ENCODE measurements at places on chromosomes 3 and 15. TPM values are rescaled to one million over a fixed set of nuclear protein-coding genes. Genes with fewer than 3 reads are reported as not detected.

Gene RAB6B
- 0.07 TPM for total RNA-seq

Gene SNRPN
- 35.4 TPM for total RNA-seq

DNA sequence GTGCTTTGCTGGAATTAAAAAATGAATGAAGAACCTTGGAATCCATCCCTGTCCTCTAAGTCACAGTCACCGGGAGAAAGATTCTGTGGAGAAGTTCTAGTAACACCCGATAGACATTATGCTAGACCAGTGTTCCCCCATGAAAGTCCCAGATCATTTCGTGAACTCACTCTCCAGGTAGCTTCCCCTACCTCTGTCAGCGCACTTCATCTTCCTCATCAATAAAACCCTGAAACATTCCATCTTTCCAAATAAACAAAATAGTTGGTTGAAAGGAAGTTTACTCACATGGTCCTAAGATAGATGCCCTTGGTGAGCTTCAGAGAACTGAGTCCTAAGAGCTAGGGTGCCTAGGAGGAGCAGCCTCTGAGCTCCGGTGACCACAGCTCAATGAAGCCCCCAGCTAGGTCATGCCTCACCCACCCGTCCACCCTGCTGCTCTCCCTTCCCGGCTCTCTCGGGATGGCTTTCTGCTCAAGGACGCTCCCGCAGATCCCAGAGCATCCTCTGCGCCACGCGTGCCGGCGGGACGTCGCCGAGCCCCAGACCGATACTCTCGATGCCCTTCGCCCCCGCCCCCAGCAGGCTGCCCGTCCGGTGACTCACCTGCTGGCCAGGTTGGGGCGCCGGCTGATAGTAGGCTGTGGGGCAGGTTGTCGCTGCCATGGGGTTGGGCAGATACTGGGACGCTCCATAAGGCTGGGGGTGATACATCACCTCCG, 776 bp downstream of the VGLL3 start:
- no peak overlapping the region for H3K27ac ChIP-seq
- peak overlapping the region; percentile 6 for H3K4me3 ChIP-seq
- peaks cover 33% of the 10 kb centered on the region for H3K27me3 ChIP-seq
- H3K4me1 ChIP-seq: peaks cover 2% of the 10 kb centered on the region

DNA sequence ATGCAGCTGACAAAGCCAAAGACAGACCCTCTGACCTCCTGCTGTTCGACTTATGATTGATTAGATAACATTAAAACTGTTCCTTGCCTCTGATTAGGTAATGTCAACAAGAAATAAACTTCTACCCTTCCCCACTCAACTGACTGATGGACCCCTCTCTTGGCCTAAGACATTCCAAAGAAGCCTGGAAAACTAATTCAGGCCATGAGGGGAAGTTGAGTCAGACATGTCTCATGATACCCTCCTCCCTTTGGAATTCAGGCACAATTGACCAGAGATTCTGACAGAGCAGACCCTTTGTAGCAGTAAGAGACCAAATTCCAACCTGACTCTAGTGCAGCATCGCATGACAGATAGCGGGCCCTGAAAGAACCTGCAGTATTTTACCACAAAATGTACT, 354.5 kb downstream of the OCA2 start:
- H3K4me1 ChIP-seq: no peaks in the 10 kb centered on the region
- H3K36me3 ChIP-seq: no peaks in the 10 kb centered on the region
- H3K27ac ChIP-seq: no peak overlapping the region
- no peaks in the 10 kb centered on the region for H3K27me3 ChIP-seq
- no peak for DNase-seq

DNA sequence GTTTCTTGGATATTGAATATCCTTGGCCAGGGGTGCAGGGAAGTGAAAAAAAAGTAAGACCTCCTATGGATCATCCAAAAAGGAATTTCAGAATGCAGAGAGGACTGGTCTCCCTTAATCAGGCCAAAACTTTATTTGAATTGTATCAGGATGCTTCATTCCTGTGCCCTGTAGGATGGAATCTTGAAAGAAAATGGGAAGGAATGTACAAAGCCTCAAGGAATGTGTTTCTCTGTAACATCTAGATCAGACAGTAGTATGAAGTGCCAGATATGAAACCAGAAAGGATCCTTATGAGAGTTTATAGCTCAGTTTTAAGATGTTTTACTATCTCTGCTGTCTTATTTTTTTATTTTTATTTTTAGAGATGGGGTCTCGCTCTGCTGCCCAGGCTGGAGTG, 6.5 kb upstream of the GSK3B start:
- peaks cover 23% of the 10 kb centered on the region for H3K36me3 ChIP-seq
- peaks cover 18% of the 10 kb centered on the region for H3K4me1 ChIP-seq
- no peak overlapping the region for H3K4me3 ChIP-seq
- H3K27me3 ChIP-seq: no peaks in the 10 kb centered on the region
- H3K27ac ChIP-seq: no peak overlapping the region

- peak overlapping the region; percentile 85 for H3K27ac ChIP-seq
- H3K4me1 ChIP-seq: peaks cover 26% of the 10 kb centered on the region
- H3K4me3 ChIP-seq: peak overlapping the region; percentile 55
- peaks cover 56% of the 10 kb centered on the region for H3K36me3 ChIP-seq
- no peaks in the 10 kb centered on the region for H3K27me3 ChIP-seq
Measured at GRCh38 chr15:80160570-80161156, 7.9 kb downstream of the FAH start.

DNA sequence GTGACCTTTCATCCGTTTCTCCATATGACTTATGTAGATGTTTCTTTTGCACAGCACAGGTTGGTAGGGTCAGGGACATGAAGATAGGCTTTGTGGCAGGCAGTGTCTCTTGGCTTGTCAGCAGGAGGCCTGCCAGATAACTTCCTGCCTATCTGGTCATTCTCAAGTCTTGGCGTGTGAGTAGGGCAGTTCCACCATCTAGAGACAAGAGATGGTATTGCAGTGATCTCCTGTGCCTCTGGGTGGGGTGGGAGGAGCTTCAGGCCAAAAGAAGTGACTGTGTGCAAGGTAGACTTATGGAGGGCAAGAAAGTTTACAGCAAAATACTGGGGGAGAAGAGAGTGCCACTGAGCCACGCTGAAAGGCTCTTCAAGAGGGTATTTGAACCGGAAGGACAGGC, 11.0 kb downstream of the TEX264 start:
- H3K27me3 ChIP-seq: no peaks in the 10 kb centered on the region
- peaks cover 81% of the 10 kb centered on the region for H3K4me1 ChIP-seq
- H3K36me3 ChIP-seq: peaks cover 43% of the 10 kb centered on the region

GRCh38 chr3:112233083-112233482, 60.9 kb downstream of the SLC9C1 start:
- H3K27me3 ChIP-seq: peaks cover 17% of the 10 kb centered on the region
- H3K4me1 ChIP-seq: no peaks in the 10 kb centered on the region
- no peak overlapping the region for H3K4me3 ChIP-seq
- no peaks in the 10 kb centered on the region for H3K36me3 ChIP-seq

DNA sequence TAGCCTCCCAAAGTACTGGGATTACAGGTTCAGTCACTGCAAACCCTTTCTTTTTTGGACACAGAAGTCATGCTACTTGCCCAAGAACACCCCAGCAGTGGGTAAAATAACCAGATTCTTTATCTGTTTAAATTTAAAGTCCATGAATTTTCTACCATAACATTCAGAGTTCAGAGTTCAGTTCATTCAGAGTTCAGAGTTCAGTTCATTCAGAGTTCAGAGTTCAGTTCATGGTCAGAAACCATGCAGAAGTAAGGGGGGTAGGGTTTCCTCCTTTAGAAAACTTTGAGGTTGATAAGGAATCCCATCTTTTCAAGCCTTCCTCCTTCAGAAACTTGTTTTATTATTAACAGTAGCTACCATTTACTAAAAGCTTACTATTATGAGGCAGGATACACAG, 43.2 kb downstream of the RAF1 start:
- peaks cover 22% of the 10 kb centered on the region for H3K4me1 ChIP-seq
- DNase-seq: no peak
- H3K27me3 ChIP-seq: no peaks in the 10 kb centered on the region
- no peak overlapping the region for H3K4me3 ChIP-seq
- H3K36me3 ChIP-seq: peaks cover 11% of the 10 kb centered on the region

DNA sequence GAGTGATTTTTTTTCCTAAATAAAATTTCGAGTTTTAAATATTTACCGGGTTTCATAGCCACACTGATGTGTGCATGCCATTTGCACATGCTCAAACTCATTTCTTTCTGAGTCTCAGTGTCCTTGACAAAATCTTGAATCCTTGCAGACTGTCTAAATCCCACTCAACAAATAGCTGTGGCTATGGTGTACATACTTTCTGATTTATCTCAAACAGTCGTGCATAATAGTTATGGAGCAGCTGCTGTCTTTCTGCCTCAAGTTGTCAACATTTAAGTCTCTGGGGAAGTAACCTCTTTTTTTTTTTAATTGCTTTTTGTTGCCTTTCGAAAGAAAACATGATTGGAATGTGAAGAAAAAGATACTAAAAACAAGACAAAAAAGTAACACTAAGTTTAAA, 52.8 kb upstream of the UTS2B start:
- H3K4me3 ChIP-seq: no peak overlapping the region
- no peak for DNase-seq
- H3K4me1 ChIP-seq: peaks cover 2% of the 10 kb centered on the region
- no peak overlapping the region for H3K27ac ChIP-seq

GRCh38 chr3:111033470-111034050, 38.1 kb upstream of the NECTIN3 start:
- H3K36me3 ChIP-seq: no peaks in the 10 kb centered on the region
- no peak overlapping the region for H3K4me3 ChIP-seq
- peaks cover 12% of the 10 kb centered on the region for H3K27me3 ChIP-seq
- H3K27ac ChIP-seq: no peak overlapping the region
- DNase-seq: no peak

- peak overlapping the region; percentile 82 for H3K27ac ChIP-seq
- H3K36me3 ChIP-seq: no peaks in the 10 kb centered on the region
- no peaks in the 10 kb centered on the region for H3K27me3 ChIP-seq
- H3K4me3 ChIP-seq: peak overlapping the region; percentile 10
- peaks cover 8% of the 10 kb centered on the region for H3K4me1 ChIP-seq
Measured at GRCh38 chr3:106068381-106068780, 199.6 kb upstream of the CBLB start.

All from activated CD4-positive, alpha-beta T cell treated with anti-CD3 and anti-CD28 coated beads, Interleukin-2, amount 10 ng/mL, durations not matched to agents 24 days and 14 days (primary cell).